Renal pelvis (tissue), 12 donors: ENCODE measurements at places on chromosomes 11 and 22.

DNA sequence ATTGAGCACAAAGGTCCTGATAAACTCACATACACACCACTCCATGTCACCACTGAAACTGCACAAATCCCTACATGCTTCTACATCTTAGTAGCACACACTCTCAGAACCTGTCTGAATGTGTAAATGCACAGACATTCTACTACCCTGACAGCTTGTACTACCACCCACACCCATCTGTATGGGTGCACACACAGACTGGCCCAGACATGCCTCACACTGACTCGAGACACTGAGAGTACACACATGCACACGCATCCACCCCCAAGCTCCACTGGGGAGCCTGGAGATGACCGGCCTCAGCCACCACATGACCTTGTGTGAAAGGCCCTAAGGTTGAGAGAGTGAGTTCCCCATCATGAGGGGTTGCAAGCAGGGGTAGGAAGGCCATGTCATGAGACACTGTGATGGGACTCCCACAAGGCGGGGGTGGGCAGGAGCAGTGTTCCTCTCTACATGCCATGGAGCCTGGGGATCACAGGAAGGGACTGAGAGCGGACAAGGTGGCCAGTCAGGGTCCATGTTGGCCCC is 28.1 kb downstream of the ARAP1 start:
- DNase-seq = no peak

- no peak for DNase-seq
These were observed at the start of gene KDM4E for GRCh38 chr11:95024958-95025357. Gene KDM4E, plus strand, starts transcription at chr11:95025258. Its CDS starts 300 bp downstream, at chr11:95025558.

DNA sequence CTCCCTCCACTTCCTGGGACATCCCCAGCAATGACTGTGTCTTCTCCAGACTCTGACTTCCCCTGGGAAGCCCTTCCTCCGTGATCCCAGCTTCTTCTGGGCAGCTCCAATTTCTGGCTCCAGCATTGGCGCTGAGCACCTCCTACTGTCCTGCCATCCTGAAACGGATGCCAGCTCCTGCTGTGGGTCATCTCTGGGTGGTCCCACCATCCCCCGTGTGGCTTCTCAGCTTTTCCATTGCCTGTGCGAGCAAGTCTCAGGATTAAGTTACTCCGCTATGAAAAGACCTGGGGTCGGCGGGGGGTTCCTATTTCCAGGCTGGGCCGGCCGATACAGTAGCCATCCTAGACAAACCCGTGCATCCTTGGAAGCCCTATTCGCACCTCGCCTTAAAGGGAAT is 55.4 kb upstream of the FADD start:
- no peak for DNase-seq

DNA sequence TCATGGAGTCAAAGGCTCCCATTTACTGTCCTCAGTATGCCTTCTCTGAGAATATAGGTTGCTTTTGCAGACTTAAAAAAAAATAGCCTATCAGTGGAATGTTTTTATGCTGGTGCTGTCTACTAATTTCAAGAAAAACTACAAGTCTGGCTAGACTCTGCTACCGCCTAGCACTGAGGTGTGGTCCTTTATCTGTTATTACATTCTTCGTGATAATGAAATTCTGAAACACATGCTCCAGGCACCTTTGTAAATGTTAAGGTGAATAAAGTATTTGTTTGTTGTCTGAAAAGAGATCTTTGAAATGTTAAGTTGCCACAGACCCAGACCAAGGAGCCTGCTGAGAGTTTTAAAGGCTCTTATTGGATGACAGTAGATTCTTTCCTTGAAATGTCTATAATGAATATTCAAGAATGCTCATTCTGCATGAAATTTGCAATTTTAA is 95.3 kb downstream of the DBX1 start:
- DNase-seq = no peak

DNA sequence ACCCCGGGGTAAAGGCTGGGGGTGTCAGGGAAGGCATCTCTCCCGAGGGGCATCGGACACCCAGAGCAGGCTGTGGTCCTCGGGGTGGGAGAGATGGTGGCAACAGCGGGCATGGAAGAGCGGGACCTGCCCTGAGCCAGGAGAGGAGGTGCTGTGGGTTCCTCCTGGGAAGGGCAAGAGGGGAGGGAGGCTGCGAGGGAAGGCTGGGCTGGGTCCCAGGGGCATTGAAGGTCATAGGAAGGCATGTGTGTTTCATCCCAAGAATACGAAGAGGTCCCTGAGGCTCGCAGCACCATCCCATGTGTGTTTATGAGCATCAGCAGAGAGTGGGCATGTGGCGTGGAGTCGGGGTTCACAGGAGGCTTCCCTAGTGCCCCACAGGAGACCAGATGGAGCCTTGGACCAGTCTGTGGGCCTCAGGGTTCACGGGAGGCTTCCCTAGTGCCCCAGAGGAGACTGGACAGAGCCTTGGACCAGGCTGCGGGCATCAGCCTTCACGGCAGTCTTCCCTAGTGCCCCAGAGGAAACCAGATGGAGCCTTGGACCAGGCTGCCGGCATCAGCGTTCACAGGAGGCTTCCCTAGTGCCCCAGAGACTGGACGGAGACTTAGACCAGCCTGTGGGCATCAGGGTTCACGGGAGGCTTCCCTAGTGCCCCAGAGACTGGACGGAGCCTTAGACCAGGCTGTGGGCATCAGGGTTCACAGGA is 420.6 kb downstream of the BRD1 start:
- no peak for DNase-seq

DNA sequence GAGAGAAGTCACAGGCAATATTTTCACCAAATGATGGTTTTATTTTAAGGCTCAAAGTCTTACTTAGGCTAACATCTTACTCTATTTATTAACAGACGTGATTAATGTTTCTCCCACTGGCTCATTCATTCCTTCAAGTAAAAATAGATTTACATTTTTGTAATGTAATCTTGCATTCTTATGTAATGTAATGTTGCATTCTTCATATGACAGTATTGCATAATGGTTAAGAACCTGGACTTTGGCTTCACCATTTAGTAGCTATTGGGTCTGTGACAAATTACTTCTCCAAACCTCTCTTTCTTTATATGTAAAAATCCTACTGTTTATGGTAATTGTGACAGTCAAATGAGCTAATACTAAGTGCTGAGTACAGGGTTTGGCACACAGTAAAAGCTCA is 3.3 kb upstream of the DIXDC1 start:
- no peak for DNase-seq

DNA sequence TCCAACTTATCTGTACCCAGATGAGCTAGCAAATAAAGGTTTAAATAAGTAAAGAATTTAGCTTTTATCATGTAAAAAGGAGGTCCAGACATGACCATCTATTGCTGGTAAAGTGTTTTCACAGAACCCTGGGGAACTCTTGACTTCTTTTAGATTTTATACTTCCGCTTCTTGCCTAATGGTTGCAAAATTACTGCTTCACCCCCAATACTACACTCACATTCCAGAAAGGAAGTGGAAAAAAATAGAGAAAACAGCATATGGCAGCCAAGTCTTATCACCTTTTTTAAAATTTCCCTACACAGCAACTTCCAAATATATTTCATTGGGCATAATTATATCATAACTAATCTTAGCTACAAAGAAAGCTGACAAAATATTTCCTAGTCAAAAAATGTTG is 12.1 kb downstream of the BBOX1 start:
- DNase-seq = no peak

DNA sequence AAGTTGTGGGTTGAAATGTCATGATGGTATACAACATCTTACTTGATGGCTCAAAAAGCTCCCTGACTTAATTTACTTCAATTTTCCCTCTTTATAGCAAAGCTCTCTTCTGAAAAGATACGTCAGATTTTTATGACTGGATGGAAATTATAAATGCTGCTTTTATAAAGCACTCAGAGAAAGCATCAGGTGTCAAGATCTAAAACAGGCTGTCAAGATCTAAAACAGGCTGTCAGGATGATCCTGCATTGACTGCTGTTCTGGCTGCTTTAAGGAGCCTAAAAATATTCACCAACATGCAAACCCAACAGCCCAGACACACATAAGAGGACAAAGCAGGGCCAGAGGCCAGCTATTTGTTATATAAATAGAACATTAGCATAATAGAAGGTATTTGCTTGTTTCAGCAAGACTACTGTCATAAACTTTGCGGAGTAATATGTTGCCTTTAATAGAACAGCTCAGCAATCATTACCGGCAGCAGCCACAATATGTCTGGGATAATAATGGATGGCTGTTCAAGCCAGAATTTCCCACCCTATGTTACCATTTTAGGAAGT is 77.3 kb upstream of the ANO5 start:
- DNase-seq = no peak

- DNase-seq = no peak
These were observed 727.6 kb downstream of the METTL15 start for GRCh38 chr11:28835790-28836189.

DNA sequence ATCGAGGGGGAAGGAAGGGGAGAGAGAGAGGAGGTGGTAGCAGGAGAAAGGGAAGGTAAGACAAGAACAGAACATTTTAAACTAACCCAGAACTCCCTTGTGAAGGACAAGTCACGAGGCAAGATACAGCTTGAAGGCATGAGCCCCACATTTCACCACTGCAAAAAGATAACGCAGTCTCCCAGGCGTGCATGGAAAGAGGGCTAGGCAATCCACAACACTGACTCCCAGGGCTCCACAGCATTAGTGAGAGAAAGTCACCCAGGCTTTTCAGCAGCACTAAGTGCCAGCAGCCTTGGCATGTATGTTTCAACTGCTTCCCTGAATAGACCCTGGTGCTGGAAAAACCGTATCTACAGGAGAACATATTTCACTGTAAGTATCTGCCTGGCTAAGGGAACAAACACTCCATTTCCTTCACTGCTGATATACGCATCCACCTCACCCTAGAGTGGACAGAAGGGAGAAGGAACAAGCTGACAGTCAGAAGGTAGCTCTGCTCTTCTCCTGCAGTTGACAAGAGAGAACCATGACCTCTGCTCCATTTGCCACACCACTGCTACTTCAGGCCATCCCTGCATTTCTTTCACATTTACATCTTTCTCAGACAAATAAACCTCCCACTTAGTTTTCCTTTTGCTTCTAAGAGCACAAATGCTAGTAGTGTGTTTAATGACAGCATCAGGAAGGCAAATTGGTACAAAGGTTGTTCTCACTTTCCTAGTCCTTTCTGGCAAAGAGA is 87.9 kb downstream of the AMBRA1 start:
- no peak for DNase-seq

GRCh38 chr11:134764966-134765365 is 352.9 kb upstream of the B3GAT1 start:
- no peak for DNase-seq

DNA sequence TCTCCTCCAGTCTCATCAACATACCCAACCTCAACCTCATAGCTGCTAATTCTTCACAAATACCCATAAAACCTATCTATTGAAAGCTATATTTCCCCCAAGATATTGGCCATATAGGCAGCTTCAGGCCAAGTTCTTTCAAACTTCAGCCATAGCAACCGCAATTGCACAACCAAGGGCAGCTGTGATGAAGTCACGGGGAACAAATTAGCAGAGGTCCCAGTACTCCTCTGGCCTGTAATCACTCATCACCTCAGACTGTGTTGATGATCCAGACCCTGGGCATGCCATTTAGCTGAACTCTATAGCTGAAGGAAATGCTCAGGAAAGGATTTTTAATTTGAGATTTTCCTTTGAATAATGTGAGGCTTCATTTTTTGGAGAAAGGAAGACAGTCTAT is 84.1 kb downstream of the SLC1A2 start:
- DNase-seq = no peak

- no peak for DNase-seq
These were observed 31.2 kb upstream of the MUC5AC start for GRCh38 chr11:1126491-1126926.

DNA sequence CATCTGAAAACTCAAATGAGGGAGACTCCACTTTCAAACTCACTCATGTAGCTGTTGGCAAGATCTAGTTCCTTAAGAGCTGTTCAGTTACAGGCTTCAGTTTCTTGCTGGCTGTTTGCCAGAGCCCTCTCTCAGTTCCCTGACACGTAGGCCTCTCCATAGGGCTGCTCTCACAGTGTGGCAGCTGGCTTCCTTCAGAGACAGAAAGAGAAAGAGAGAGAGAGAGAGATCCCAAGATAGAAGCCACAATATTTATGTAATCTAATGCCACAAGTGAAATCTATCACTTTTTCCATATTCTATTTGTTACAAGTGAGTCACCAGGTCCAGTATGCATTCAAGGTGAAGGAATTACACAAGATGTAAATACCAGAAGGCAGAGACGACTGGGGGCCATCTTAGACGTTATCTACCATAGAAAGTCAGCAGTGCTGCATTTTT is 168.8 kb downstream of the RCN1 start:
- DNase-seq = peak; percentile 74

DNA sequence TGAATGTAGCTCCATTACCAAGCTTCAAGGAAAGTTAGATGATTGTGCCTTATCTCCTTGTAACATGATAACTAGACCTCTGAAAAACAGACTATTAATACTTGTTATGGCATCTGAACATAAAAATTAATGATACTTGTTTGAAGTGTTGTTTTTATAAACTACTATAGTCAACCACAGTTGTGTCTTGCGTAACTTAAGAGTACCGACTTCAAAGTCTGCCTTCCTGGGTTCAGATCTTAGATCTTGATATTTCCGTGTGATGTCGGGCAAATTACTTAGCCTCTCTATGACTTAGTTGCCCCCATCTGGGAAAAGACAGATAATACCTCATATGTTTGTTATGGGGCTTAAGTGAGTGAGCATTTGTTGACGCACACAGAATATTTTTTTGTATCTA is 906.5 kb downstream of the JRKL start:
- no peak for DNase-seq

GRCh38 chr22:50710886-50711285 is 27.1 kb upstream of the ACR start:
- DNase-seq = no peak

- no peak for DNase-seq
These were observed 11.1 kb downstream of the SIPA1 start for GRCh38 chr11:65648997-65649493.

DNA sequence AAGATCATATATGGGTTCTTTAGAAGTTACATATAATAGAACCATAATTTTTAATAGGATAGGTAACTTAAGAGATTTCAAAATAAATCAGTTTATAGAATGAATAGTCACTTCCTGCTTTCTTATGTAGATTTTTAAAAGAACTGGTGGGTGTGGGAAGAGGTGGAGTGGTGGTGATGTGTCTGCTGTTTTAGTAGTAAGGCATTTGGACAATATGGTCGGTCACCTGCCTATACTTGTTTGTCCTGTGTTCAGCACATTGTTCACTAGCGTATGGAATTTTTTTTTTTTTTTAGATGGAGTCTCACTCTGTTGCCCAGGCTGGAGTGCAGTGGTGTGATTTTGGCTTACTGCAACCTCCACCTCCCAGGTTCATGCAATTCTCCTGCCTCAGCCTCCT is 39.3 kb downstream of the CCDC81 start:
- no peak for DNase-seq

- no peak for DNase-seq
These were observed 101.7 kb downstream of the ADAMTS15 start for GRCh38 chr11:130550150-130550549.

- no peak for DNase-seq
These were observed 6.7 kb downstream of the MUC5B start for GRCh38 chr11:1229471-1230120.
